Stimulated activated naive CD8-positive, alpha-beta T cell treated with anti-CD3 and anti-CD28 coated beads, Interleukin-15, amount 100 ng/mL, for 72 hours (primary cell): ENCODE measurements at places on chromosomes 16 and 17.
A peak's percentile ranks its signal among the peaks of the same experiment; 100 is the strongest.

DNA sequence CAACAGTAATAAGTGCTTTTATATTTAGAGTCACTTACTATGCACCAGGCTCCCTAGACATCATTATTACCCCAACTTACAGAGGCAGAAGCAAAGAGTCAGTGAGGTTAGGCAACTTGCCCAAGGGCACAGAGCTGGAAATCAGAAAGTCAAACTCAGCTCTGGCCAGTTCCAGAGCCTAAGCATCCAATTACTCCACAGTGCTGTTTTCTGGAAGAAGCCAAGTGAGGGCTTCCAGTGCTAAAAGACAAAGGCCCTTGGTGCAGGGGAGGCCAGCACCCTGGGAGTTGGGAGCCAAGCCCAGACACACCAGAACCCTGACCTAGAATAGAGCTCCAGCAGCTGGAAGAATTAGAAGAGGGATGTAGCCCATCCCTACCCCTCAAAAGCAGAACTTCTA, 40.2 kb downstream of the C17orf67 start:
- DNase-seq, result no peak

DNA sequence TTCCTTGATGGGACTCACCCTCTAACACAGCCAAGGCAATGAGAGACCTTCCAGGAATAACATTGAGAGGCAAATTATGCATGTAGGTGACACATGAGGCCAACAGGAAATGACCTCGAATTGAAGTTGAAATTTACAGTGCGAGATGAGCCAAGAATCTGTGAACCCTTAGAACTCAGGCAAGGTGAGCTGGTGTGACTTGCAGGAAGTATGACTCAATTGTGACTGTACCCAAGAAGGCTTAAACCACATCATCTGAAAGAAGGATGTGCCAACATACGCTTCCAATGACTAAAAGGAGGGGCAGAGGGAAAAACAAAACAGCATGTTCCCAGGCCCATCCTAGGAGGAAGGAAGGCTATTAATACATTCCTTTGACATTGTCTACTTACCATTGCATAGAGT, 44.8 kb downstream of the PITPNC1 start:
- DNase-seq, result peak; percentile 72

- no peak for DNase-seq
Observed at GRCh38 chr16:1911467-1912214, 6.6 kb downstream of the HS3ST6 start.

DNA sequence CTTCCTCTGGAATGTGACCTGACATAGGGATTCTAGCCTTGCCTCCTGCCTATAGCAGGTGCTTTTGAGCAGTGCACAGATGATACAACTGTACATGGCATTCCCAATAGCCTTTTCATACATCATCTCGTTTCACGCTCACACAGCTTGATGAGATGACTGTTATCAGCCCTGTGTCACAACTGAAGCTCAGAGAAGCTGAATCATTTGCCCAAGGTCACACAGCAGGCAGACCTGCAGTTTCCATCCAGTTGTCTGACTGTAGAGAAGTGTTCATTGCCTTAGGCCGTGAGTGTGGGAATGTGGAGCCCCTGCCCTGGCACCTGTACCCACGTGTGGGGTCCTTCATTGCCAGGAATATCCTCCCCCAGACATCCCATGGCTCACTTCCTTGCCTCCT, 20.1 kb downstream of the WFDC1 start:
- DNase-seq, result no peak

- no peak for DNase-seq
Observed at GRCh38 chr16:74623214-74623838, 16.4 kb upstream of the GLG1 start.

DNA sequence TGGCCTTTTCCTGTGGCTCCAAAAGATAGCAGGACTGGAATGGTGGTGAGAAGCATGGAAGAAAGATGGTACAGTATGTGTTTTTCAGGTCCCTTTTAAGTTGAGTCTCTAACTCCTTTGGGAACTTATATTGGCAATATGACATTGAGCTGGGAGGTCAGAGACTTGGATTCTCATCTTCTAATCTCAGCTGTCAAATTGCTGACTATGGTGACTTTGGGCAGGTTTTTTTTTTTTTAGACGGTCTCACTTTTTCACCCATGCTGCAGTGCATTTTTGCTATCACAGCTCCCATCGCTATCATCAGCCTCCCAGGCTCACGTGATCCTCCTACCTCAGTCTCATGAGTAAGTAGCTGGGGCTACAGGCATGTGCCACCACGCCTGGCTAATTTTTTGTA, 15.1 kb upstream of the CDK5R1 start:
- DNase-seq, result no peak

GRCh38 chr17:9371019-9371418, 204.6 kb downstream of the STX8 start:
- DNase-seq, result no peak

GRCh38 chr16:85173146-85173980, 61.1 kb upstream of the CIBAR2 start:
- DNase-seq, result no peak

- no peak for DNase-seq
Observed at GRCh38 chr17:40347319-40348135, 17.0 kb downstream of the GJD3 start.

GRCh38 chr16:85579923-85580580, 33.1 kb upstream of the GSE1 start:
- no peak for DNase-seq

DNA sequence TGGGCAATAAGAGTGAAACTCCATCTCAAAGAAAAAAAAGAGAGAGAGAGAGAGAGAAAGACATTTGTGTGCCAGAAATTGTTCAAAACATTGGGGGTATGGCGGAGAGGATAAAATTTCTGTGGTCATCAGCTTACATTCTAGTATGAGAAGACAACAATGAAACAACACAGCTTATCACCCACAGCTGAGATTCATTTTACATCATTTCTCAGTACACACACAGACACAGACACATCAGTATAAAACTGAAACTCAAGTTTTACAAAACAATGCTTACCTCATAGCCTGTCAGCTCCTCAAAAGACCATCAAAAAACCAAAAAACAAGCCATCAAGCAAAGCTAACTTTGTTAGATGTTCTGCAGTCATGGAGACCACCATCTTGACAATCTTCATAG, 31.4 kb upstream of the CNEP1R1 start:
- DNase-seq, result no peak

DNA sequence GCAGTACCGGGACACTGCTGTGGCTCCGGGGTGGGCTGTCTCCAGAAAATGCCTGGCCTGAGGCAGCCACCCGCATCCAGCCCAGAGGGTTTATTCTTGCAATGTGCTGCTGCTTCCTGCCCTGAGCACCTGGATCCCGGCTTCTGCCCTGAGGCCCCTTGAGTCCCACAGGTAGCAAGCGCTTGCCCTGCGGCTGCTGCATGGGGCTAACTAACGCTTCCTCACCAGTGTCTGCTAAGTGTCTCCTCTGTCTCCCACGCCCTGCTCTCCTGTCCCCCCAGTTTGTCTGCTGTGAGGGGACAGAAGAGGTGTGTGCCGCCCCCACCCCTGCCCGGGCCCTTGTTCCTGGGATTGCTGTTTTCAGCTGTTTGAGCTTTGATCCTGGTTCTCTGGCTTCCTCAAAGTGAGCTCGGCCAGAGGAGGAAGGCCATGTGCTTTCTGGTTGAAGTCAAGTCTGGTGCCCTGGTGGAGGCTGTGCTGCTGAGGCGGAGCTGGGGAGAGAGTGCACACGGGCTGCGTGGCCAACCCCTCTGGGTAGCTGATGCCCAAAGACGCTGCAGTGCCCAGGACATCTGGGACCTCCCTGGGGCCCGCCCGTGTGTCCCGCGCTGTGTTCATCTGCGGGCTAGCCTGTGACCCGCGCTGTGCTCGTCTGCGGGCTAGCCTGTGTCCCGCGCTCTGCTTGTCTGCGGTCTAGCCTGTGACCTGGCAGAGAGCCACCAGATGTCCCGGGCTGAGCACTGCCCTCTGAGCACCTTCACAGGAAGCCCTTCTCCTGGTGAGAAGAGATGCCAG, 12.9 kb downstream of the STH start:
- DNase-seq, result no peak

DNA sequence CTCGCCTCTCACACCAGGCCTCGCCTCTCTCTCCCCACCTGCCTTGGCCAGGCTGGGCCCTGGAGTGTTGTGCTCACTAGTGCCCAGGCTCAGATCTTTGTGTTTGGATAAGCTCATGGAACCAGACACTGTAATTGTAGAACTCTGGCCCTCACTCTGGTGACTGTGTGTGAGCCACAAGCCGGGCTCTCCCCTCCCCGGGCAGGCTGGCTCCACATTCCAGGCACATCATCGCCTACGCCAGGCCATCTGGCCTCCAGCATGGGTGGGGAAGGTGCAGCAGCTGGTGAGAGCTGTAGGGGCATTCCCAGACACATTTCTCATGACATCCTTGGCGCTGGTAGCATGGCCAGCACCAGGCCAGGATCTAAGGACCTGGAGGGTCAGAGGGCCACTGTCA, 202.3 kb downstream of the RAB11FIP4 start:
- no peak for DNase-seq

DNA sequence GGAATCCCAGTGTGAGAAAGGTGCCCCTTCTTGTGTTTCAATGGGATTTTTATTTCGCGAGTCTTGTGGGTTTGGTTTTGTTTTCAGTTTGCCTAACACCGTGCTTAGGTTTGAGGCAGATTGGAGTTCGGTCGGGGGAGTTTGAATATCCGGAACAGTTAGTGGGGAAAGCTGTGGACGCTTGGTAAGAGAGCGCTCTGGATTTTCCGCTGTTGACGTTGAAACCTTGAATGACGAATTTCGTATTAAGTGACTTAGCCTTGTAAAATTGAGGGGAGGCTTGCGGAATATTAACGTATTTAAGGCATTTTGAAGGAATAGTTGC, 567 bp downstream of the UBB start:
- no peak for DNase-seq
